Stimulated activated CD8-positive, alpha-beta memory T cell treated with anti-CD3 and anti-CD28 coated beads, Interleukin-12 subunit alpha, Interleukin-12 subunit beta, amount 100 ng/mL, for 1 hour (primary cell): ENCODE measurements at places on chromosomes 1 and 21.

GRCh38 chr1:19388980-19389379 is 76.9 kb downstream of the SLC66A1 start:
- no peak for DNase-seq

GRCh38 chr1:167330601-167331293 is 110.1 kb downstream of the POU2F1 start:
- no peak for DNase-seq

DNA sequence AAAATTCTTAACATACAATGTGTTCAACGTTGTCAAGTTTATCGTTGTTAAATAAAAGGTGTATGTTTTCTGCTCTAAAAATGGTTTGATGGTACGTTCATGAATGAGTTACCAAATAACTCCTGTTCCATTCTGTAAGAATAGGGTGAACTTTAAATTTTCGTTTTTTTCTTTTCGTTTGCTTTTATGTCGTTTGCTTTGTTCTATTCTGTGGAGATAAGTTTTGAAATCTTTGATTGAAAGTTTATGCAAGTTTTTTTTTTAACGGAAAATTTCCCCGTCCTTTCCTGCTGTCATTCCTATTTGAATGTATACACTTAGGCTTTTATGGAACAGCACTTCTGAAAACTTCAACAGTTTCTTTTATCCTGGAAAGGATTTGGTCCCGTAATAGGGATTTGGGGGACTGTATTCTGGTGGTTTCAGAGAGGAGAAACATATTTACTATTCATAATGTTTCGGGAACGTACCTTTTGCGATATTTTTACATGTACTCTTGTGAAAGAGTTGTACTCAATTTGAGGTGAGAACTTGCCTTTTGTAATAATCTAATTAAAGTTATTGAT is 1.7 kb downstream of the DR1 start:
- no peak for DNase-seq

GRCh38 chr1:171366085-171366484 is 52.1 kb downstream of the FMO4 start:
- no peak for DNase-seq

- peak; percentile 14 for DNase-seq
Measured at GRCh38 chr1:77281491-77282186, at the start of gene AK5. Gene AK5 (plus strand): TSS chr1:77282019. CDS start chr1:77282314, 295 bp downstream.

DNA sequence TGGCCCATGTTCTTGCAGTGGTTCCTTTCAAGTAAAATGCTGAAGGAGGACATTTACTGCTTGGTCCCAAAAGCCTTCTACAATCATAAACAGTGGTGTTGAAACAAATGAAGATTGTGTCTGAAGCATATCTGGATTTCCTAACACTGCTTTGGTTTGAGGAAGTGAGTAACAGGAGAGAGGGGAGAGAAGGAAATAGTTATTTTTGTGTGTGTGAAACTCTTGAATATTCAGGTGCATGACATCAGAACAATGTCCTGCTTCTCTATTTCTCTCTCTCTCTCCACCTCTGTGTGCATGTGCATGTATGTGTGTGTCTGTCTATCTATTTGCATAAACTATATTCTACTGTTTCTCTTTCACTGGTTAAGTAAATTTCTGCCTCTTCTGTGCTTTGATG is 61.4 kb upstream of the TNFSF18 start:
- DNase-seq = no peak

DNA sequence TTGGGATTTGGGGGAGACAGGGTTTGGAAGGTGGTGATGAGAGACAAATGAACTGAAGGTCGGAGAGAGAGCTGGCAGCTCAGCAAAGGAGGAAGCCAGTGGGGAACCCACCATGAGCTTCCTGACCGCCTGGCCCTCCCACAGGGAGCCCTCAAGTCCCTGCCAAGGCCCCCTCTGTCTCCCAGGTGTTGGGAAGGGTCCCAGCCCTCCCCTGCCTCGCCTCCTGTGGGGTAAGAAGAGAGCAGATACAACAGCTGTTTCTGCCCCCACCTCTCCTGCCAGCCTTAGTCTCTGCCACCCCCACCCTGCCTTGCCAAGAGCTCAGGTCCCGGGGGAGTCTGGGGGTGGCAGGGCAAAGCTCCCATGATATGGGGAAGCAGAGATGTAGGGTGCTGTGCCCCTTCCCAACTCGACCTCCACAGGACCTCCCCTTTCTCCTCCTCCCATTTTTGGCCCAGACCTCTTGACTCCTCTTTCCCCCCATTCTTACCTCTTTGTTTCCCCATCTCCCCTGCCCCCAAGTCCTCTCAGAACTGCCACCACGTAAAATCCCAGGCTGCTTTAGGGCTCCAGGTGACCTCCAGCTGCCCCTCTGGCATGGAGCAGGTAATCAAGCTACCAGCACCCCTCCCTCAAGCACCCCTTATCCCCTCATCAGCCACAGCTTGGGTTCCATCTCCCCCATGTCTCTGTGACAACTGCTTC is 556 bp downstream of the S100A1 start:
- no peak for DNase-seq

- no peak for DNase-seq
Measured at GRCh38 chr1:89525169-89525855, 683 bp downstream of the LRRC8B start.

DNA sequence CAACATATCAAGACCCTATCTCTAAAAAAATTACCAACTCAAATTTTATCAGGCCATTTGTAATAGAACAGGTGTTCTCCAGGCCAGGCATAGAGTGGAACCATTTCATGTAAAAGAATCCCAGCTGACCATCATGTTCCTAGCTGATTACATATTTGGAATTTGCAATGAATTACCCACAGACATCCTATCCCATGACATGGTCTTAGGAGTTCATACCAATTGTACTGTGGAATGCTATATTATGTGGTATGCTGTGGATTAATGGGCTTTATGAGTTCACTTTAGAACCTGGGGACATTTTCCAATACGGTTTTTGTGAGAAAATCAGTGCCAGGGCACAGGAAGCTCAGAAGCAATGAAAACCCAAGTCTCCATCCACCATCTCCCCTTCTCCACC is 110.3 kb downstream of the ZNF281 start:
- no peak for DNase-seq

- no peak for DNase-seq
Measured at GRCh38 chr1:68128157-68128556, 77.7 kb upstream of the DIRAS3 start.

DNA sequence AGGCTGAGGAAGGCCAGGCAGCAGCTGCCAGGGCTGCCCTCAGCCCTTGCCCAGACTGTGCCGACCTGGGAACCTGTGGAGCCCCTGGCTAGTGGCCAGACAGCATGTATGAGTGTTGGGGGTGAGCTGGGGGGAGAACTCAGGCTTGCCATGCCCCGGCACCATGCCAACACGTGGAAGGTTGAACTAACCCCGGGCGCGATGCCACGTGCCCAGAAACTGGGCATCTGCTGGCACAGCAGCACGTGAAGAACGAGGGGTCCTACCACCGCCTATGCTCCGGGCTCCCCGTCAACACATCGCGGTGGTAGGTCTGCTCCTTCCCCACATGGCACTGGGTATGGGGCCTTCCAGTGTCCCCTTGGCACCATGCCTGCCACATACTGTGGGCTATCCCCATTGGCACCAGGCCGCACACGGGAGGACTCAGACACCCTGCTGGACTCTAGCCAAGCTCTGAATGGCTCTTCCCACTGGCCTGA is 68.7 kb downstream of the CASZ1 start:
- no peak for DNase-seq

DNA sequence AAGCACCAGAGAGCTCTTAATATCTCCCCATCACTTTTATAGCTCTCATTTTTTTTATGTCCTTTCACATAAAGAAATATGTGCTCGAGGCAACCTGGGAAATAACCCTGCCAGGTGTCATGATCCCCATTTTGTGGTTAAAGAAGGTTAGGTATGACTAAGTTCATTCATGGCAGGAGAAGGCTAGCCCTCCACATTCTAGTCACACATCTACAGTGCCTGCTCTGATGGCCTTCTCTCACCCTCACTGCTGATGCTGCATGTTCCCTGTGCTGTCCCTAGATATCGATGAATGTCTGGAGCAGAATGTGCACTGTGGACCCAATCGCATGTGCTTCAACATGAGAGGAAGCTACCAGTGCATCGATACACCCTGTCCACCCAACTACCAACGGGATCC is 187.5 kb downstream of the TPR start:
- DNase-seq = no peak

DNA sequence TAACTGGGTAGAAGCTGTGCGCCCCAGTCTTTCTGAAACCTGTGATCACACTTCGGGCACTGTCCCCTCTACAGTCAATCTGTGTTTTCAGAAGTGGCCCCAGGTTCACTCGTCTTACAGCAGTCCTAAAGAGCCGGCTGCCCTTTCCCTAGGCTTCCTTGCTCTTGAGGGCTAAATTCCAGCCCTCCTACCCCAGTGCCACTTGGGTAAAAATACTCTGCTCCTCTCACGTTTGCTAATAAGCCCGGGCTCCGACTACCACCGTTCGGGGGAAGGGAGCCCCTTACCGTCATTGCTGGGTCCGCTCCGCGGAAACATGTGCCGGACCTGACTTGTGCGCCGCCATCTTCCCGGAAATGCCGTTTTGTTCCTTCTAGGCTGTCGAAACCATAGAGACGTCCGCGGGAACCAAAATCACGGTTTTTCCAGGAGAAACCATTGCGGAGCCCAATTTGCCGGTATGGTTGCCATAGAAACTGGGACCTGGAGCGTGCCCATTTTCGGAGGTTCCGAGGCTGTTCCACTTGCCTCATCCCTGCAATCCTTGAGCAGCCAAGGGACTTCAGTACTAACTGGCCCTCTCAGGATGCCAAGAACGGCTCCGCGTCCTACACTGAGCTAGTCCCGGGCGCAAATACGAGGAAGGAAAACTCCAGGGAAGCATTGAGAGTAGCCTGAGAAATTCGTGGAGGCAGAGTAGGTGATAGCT is at the start of gene GPATCH4:
Gene GPATCH4, minus strand, starts transcription at position 358 of the 709 bp plus-strand sequence.
- DNase-seq = peak; percentile 58

GRCh38 chr1:158131217-158131616 is 49.5 kb upstream of the CD1D start:
- no peak for DNase-seq

GRCh38 chr1:220487297-220487820 is 40.6 kb upstream of the MARK1 start:
- DNase-seq = no peak

DNA sequence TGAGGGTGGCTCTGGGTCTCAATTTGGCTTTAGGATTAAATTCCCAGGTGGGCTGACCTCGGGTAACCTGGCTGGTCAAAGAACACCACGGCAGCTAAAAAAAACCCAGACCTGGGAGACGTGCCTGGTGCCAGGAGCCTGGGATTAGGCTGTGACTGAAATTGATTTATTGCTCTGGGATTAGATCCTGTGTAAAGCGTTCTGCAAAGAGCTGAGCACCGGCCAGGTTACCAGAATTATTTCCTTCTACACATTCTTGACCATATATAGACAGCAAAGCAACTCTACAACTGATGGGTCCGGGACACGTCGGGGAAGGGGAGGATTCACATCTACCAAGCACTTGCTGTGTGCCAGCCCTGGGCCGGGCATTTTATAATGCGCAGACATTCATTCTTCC is 45.2 kb downstream of the TMCO4 start:
- no peak for DNase-seq

GRCh38 chr1:38918568-38918967 is 23.1 kb downstream of the RHBDL2 start:
- no peak for DNase-seq

GRCh38 chr1:187948170-187948794 is 1119.5 kb downstream of the PLA2G4A start:
- DNase-seq = no peak

DNA sequence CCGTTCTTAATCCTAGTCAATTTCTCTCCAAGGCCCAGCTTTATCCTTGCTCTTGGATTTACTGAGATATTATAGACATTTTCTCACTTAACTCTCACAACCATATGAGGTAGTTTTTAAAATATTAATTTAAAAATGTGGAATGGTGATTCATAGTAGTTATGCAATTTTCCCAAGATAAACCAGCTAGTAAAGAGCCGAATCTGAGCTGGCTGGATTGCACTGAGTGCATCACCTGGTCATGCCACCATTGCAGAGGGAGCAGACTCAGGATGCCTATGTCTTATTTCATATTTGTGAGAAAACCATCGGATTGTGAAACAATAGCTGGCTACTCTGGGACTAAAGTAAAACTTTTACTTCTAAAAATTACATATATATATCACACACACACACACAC is 494.0 kb downstream of the KCNT2 start:
- DNase-seq = no peak

- no peak for DNase-seq
Measured at GRCh38 chr1:61253912-61254633, 171.7 kb downstream of the NFIA start.

GRCh38 chr21:44938772-44939531 is 877 bp upstream of the SLX9 start:
- DNase-seq = no peak

- no peak for DNase-seq
Measured at GRCh38 chr1:30111431-30111830, 612.0 kb downstream of the MATN1 start.

GRCh38 chr1:217072926-217073325 is 349.7 kb upstream of the ESRRG start:
- no peak for DNase-seq

GRCh38 chr1:17161137-17161740 is 42.0 kb upstream of the PADI2 start:
- DNase-seq = no peak

DNA sequence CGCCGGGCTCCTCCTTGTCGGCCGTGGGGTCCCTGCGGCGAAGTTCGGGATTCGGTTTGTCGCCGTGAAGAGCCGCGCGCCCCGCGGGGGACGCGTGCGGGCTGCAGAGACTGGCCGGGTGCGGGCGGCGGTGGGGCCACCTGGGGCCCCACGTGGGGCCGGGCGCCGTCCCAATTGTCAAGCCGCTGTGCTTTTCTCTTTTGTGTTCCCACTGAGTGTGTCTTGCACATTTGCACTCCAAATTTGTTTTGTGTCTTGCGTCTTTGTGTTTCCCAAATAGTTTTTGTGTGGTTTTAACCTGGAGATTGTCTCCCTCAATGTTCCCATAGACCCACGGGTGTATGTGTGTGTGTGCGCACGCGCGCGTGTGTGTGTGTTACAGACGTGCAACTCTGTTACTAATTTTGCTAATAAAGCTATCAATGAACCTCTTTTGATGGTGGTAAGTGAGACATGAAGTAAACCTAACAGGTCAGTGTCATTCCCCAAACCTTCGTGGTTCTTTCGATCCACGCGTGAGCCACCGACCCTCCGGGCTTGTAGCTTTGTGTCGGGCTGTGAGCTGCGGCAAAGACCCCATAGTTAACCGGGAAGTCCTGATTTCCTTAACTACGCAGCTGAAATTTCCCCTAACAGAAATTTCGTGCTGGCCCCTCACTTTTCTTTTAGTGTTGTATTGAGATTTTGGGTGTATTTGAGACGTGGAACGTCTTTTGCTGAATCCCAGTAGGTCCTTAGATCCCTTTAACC is 708 bp downstream of the PRDM2 start:
- peak; percentile 28 for DNase-seq

GRCh38 chr1:234397732-234398131 is 24.5 kb downstream of the COA6 start:
- no peak for DNase-seq
